Dermis microvascular lymphatic vessel endothelial cell (primary cell): ENCODE measurements at places on chromosomes 12 and 14. TPM values are rescaled to one million over a fixed set of nuclear protein-coding genes. Genes with fewer than 3 reads are reported as not detected.

GRCh38 chr12:2288471-2288870, 235.7 kb downstream of the CACNA1C start:
- no peak for DNase-seq

GRCh38 chr12:100995201-100995600, 200.6 kb downstream of the ANO4 start:
- no peak for DNase-seq

GTF2H3 gene
- 20.4 and 20.7 TPM in 2 replicates for total RNA-seq

GRCh38 chr14:70708717-70709570, 67.2 kb downstream of the TTC9 start:
- no peak for DNase-seq

TSHR gene
- not detected in 2 replicates for total RNA-seq

RHNO1 gene
- total RNA-seq, result 19.4 and 21.9 TPM in 2 replicates

SMCO2 gene
- 0.13 TPM in 2 replicates for total RNA-seq

CD4 gene
- total RNA-seq, result not detected in 2 replicates

KRT75 gene
- total RNA-seq, result not detected in 2 replicates

SPATA7 gene
- 6.3 and 10.0 TPM in 2 replicates for total RNA-seq

DNA sequence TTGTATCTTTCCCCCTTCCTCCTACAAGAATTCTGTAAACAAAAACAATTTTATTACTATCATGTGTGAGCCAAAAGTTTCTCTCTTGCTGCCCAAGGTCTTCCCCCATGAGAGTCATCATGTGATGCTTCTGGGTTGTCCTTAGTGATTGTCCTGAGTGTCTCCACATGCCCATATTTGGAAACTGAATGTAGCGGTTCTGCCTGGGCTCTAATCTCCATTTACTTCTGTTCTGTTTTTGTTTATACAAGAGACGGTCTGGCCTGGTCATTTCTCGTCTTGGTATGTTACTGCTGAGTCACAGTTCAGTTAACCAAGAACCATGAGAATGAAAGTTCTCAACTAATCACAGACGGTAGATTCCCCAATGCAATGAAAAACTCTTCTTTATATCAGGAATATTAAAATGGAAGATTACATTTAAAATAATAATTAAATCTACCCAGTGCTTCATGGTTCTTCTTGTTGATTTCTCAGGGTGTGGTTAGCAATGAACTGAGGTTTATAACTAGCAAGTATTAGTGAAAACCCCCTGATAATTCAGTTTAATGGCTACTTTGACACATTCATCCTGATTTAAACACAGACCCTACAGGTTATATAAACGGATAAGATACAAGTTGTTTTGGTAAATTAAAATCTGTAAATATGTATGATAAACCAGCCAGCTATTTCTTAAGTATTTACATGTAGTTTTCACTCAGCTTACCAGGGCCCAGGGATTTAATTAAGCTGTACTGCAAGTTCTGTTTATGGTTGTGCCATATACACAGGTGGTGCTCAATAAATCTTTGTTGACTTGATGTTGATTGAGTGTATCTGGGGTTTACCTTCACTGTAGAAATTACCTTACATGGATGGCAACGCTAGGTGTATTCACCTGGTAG, 81.1 kb downstream of the PELI2 start:
- DNase-seq, result peak; percentile 93

DNA sequence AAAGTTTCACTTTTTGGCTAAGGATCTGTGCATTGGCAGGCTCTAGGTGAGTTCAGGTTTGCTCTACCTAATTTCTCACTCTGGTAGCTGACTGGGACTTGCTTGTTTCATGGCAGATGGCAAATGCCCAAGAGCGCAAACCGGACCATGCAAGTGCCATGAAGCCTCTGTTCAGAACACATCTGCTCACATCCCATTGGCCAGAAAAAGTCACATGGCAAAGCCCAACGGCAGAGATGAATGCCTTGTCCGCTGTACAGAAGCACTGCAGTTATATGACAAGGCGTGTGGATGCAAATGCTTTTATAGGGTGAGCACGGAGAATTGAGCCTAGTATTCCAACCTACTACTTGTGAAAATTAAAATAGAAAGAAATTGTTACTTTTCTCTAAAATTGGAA, 202.2 kb upstream of the HMGA2 start:
- no peak for DNase-seq

- DNase-seq, result no peak
These were observed 113.5 kb downstream of the TMEM132D start for GRCh38 chr12:129790331-129790730.

TAS2R42 gene
- total RNA-seq, result not detected in 2 replicates

TAS2R7 gene
- total RNA-seq, result under 0.01 TPM in 1 of 2 replicates, not detected in the other

GRCh38 chr12:109098183-109098604, 797 bp downstream of the UNG start:
- DNase-seq, result peak; percentile 58

GRCh38 chr14:104280902-104281767, 142.7 kb downstream of the KIF26A start:
- no peak for DNase-seq

GRCh38 chr14:48035836-48036235, 360.4 kb upstream of the MDGA2 start:
- no peak for DNase-seq

NPFF gene
- not detected in 2 replicates for total RNA-seq

DNA sequence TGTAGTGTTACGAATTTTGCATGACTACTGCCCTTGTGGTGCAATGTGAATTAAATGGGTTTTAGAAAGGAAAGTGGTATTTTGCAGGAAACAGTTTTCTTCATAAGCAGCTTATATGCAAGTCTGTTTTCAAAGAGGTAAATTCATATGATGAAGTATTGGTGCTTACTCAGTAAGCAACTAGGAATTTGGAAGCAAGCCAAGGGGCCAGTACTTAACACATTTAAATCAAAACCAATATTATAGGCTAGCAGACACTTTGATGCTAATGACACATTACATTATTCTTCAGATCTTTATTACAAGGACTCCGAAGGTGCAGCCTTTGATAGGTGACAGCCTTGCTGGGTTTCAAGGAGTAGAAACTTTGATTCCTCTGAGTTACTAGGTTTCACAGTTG, 23.1 kb downstream of the MGAT4C start:
- peak; percentile 59 for DNase-seq

DNA sequence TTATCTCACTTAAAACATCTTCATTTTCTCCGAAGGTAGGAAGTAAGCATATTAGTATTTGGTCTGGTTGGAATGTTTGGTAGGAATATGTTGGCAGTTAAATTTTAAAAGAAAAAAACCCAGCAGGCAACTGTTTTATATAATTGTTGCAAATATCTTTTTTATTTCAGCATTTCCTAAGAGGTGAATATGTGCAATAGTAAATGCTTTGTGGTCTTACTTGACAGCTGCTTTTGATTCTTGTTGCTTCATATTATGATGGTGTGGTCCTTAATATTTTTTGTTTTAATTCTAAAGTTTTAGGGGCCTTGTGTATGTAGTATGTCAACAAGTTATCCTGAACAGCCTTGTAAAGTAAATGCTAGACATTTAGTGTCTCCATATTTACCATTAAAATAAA, 6.3 kb downstream of the TRAFD1 start:
- no peak for DNase-seq

DNA sequence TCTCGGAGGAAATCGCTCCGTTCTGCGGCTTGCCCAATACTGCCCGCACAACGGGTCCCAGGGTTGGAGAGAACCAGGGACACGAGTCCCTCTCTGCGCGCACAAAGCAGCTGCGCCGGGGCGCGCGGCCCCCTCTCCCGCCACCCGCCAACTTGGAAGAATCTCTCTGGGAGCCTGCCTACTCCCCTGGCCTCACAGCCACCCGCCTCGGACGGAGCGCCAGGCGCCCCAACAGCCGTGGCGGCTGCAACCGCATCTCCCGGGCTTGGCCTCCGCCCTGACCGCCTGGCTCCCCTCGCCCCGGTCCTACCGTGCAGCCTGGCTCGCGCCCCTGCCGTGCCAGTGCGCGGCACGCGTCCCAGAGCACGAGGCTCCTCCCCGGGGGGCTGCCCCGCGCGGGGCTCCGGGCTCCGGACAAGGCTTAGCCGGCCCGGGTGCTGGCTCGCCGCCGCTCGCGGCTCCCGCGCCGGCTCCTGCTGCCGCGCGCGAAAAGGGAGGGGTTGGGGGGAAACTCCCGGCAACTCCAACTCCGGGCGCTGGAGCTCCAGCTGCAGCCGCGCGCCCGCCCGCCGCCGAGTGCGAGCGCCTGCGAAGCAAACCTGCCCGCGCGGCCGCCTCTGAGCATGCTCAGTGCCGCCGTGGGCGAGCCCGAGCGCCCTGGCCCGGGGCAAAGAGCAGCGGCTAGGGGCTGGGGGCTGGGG, at the start of gene STXBP6:
Gene STXBP6 (minus strand): TSS at position 580 of the 701 bp plus-strand sequence. CDS start 75,329 bp downstream, outside the sequence.
- DNase-seq, result peak; percentile 12

MANSC4 gene
- not detected in 2 replicates for total RNA-seq
